ENCODE measurements at places on chromosomes 2 and 18.

- no peak for DNase-seq
Observed at GRCh38 chr2:45930396-45930792, 278.9 kb downstream of the PRKCE start.

DNA sequence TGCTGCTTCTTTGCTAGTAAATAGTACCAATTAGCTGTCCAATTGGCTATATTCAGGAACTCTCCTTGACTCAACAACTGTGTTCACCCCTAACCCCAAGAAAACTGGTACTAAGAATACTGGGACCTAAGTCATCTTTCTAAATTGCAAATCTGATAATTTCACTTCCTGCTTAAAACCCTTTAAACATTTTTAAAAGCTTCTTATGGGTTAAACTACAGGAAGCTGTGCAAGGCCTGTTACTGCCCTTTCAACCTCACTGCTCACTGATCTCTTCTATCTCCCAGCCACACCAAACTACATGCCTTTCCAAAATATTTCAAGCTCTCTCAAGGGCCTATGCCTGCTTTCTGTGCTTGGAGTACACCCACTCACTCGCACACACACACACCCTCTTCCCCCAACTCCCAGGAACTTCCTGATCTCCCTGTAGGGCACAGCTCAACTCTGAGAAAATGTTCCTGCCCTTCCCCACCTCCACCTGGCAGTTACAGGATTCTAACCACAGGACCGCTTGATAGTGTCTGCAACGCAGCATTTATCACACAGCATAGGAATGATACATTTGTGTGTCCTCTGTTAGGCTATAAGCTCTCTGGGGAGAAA lies 6.7 kb downstream of the LMAN1 start:
- DNase-seq: no peak

DNA sequence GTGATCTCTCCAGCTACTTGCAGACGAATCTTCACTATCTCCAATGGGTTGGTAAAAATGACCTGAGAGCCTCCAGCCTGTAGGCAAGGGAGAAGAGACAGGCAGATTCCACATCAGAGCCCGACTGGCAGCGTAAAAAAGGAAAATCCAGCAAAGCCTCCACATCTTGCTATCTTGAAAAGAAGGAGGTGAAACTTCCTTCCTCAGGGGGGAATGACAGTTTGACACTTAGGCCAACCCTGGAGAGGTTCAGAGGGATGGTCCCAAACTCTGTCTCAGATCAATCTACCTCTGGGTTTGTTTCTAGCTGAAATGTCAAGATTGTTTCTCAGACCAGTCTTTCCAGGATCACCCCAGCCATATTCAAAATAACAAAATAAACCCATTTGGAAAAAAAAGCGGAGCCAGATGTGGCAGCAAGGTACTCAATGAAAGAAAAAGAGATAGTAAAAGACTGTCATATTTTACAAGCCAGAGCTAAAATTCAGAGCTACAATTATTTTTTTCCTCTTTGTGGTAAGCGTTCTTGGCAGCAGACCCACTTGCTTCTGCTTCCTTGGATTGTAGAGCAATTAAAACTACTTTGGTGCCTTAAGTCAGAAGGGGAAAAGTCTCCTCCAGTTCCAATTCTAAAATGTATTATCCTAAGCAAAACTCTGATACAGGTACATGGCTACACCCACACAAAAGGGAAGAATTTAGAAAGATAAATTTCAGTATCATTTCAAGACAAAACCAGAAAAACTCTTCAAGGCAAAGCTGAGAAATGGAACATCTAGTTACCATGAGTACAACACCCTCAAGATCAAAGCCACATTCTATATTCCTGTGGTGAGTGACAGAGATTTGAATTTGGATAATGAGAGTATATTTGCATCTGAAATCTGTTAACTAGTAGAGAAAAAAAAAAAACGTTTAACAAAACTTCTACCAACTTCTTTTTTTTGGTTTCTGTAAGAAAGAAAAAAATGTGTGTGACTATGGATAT lies 100.1 kb downstream of the SLC25A12 start:
- no peak for DNase-seq

DNA sequence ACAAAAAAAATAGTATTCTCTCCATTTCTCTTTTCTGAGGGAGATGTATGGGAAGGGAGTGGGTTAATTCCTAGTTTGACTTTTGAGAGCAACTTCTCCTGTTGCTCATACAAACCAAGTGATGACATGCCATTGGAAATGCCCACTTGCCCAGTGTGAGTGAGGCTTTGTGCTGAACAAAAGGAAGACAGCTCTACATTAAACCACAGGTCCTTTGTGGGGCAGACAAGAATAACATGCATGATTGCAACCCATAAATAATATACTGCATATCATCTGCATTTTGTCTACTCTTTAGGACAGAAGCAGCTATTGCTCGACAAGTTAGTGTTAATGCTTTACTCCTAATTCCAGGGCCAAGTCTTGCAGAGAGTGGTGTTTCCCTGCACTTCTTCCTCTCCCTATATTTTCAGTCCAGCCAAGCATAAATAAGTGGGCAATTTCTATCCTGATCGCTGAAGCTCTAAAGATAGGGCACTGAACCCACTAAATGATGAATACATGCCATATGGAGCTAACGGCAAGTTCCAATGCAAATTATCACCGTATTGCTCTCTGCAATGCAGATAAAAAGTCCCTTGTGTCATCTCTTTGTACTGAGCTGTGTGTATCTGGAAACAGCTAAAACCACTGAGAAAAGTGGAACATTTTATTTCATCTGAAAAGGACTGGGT lies 19.4 kb upstream of the EHBP1 start:
- no peak for DNase-seq

- peak; percentile 14 for DNase-seq
Observed at GRCh38 chr2:24123922-24124580, 782 bp downstream of the FAM228B start.

- no peak for DNase-seq
Observed at GRCh38 chr18:3993941-3994687, 461.0 kb downstream of the DLGAP1 start.

All from stimulated activated CD8-positive, alpha-beta memory T cell treated with anti-CD3 and anti-CD28 coated beads, Interleukin-7, amount 100 ng/mL, for 24 hours (primary cell).